Left ventricle myocardium inferior (tissue), 1 donor: ENCODE measurements at places on chromosomes 7 and 10. TPM values are rescaled to one million over a fixed set of nuclear protein-coding genes. Genes with fewer than 3 reads are reported as not detected.

- peaks cover 56% of the 10 kb centered on the region for H3K27me3 ChIP-seq
- no peak for DNase-seq
- H3K27ac ChIP-seq = no peak overlapping the region
- H3K4me3 ChIP-seq = no peak overlapping the region
- H3K36me3 ChIP-seq = no peaks in the 10 kb centered on the region
Observed at GRCh38 chr10:86083206-86083605, 283.4 kb downstream of the GRID1 start.

- H3K36me3 ChIP-seq = peaks cover 15% of the 10 kb centered on the region
- peak overlapping the region; percentile 85 for H3K4me3 ChIP-seq
- no peaks in the 10 kb centered on the region for H3K27me3 ChIP-seq
- DNase-seq = no peak
Observed at GRCh38 chr7:44045226-44046014, 918 bp downstream of the DBNL start.

The MUC3A gene
- 0.19 TPM for total RNA-seq

GRCh38 chr7:100642534-100642907 lies 1.2 kb upstream of the TFR2 start:
- H3K4me1 ChIP-seq = no peaks in the 10 kb centered on the region
- DNase-seq = no peak

DNA sequence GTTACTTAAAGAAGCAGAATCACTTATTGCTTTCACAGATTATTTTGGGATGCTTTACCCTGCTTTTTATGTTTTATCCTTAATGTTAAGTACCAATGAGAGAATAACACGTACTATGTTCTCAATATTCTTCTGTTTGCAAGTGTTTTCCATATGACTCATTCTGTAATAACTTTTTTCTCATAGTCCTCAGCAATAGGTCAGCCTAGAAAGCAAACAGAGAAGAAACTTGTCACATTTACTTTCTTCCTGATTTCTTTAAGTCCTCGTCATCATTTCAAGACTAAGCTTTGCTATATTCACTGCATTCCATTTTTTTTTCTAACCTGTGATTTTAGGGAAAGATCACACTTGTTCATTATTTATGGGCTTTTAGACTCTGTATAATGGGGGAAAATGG lies 6.8 kb upstream of the AGR2 start:
- H3K4me1 ChIP-seq = no peaks in the 10 kb centered on the region
- H3K27ac ChIP-seq = no peak overlapping the region

DNA sequence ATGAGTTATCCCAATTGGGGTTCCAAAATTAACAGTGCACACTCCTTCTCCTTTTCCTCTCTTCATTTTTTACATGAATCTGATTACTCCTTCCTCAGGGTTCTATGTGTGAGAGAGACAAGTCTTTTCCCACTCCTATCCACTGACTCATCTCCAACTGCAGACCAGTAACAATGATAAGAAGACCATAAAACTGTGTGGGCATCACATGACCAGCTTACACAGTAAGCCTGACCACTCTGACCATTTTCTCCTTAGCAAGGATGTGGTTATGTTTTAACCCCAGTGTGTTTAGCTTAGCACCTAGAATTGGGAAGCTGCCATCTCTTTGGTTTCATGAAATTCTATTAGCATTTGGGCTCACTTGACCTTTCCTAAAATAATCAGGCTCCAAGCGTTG lies 145.0 kb upstream of the CALCR start:
- no peaks in the 10 kb centered on the region for H3K36me3 ChIP-seq
- H3K27me3 ChIP-seq = no peaks in the 10 kb centered on the region
- H3K27ac ChIP-seq = no peak overlapping the region

GRCh38 chr7:33998476-33998875 lies 93.1 kb downstream of the BMPER start:
- H3K27me3 ChIP-seq = no peaks in the 10 kb centered on the region
- H3K27ac ChIP-seq = no peak overlapping the region
- no peaks in the 10 kb centered on the region for H3K4me1 ChIP-seq
- DNase-seq = no peak
- H3K4me3 ChIP-seq = no peak overlapping the region

DNA sequence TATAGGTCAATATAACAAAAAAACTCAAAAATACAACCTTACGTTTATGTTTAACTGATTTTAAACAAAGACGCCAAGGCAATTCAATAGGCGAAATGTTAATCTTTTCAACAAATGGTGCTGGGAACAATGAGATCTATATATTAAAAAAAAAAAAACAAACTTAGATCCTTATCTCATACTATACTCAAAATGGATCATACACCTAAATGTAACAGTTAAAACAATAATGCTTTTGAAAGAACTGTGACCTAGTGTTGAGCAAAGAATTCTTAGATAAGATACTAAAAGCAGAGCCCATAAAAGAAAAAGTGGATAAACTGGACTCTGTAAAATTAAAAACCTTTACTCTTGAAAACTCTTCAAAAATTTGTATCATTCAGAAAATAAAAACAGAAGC lies 8.6 kb downstream of the TMEM168 start:
- peaks cover 30% of the 10 kb centered on the region for H3K4me1 ChIP-seq
- H3K27ac ChIP-seq = no peak overlapping the region
- peaks cover 18% of the 10 kb centered on the region for H3K36me3 ChIP-seq
- DNase-seq = no peak
- no peaks in the 10 kb centered on the region for H3K27me3 ChIP-seq

The ASL gene
- 8.5 TPM for total RNA-seq

GRCh38 chr10:101625821-101626412 lies 37.8 kb downstream of the DPCD start:
- H3K36me3 ChIP-seq = peaks cover 35% of the 10 kb centered on the region
- no peaks in the 10 kb centered on the region for H3K27me3 ChIP-seq
- DNase-seq = no peak
- no peak overlapping the region for H3K27ac ChIP-seq
- H3K4me1 ChIP-seq = peaks cover 35% of the 10 kb centered on the region

DNA sequence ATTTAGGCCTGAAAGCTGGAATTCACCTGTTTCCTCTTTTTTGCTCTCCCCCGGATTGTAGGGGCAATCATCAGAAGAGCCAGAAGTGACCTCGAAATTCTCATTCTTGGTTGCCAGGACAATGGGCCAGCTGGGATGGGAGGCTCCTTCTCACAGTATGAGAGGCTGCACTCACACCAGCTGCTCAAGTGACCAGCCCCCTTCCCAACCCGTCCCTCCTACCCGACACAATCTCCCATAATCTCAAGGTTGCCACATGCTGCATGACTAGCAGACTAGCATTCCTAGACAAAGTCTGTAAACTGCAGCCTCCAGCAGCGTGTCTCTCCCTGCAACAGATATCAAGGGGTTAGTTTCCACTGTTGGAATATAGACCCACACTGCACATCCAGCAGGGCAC lies 110.3 kb downstream of the C1GALT1 start:
- H3K4me1 ChIP-seq = no peaks in the 10 kb centered on the region
- H3K4me3 ChIP-seq = no peak overlapping the region
- DNase-seq = no peak
- no peaks in the 10 kb centered on the region for H3K27me3 ChIP-seq

DNA sequence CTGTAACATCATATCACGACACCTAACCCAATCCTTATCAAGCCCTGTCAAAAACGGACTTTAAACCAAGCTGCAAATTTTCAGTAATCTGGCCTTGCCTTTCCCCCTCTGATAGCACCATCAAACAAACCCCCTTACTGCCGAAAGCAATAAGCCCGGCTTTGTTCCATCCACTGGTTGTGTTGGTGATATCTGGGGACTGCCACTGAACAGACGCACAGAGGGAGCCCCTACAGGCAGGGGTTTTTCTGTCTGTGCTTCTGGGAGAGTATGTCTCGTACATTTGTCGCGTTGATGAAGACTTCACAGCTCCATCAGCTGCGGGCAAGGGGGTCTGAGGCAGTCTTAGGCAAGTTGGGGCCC lies 550 bp upstream of the PLAU start:
- H3K4me3 ChIP-seq = peak overlapping the region; percentile 89
- peaks cover 27% of the 10 kb centered on the region for H3K27me3 ChIP-seq
- H3K36me3 ChIP-seq = peaks cover 5% of the 10 kb centered on the region
- H3K27ac ChIP-seq = peak overlapping the region; percentile 92
- peaks cover 96% of the 10 kb centered on the region for H3K4me1 ChIP-seq

The TUBB8 gene
- not detected for total RNA-seq

- H3K36me3 ChIP-seq = no peaks in the 10 kb centered on the region
- no peak overlapping the region for H3K27ac ChIP-seq
- DNase-seq = no peak
- no peaks in the 10 kb centered on the region for H3K27me3 ChIP-seq
- no peak overlapping the region for H3K4me3 ChIP-seq
Observed at GRCh38 chr10:14549496-14549895, 218.8 kb upstream of the FRMD4A start.

The TMEM273 gene
- 29.0 TPM for total RNA-seq

The NT5C3A gene
- total RNA-seq = 33.4 TPM

DNA sequence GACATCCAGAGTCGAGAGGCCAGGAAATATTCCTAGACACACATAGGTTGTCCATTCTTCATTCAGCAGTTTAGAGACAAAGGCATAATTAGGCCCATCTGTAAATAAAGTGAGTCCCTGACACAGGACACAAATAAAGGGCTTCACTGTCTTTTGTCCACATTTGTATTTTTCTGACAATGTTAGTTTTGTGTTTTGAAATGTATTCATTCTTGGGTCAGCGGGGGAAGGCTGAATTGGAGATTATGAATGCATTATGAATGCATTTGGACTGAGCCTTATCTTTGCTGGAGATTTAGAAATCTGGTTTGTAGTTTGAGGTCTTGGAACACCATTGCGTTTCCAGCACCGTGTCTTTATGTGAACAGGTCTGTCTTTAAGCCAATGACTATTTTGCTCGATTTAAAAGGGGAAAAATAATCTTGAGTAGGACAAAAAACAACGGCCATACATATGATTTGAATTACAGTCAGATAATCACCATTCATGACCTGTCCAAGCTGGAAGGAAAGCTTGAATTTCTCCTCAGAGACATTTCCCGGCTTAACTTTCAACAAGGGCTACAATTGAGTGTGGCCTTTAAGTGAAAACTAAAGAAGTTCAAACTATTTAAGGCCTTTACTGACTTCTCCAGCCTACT lies 334.8 kb downstream of the WDR11 start:
- peaks cover 12% of the 10 kb centered on the region for H3K27me3 ChIP-seq
- H3K4me3 ChIP-seq = no peak overlapping the region
- H3K4me1 ChIP-seq = no peaks in the 10 kb centered on the region
- H3K36me3 ChIP-seq = no peaks in the 10 kb centered on the region

GRCh38 chr7:20744954-20745446 lies 41.7 kb downstream of the SP8 start:
- no peaks in the 10 kb centered on the region for H3K36me3 ChIP-seq
- peaks cover 20% of the 10 kb centered on the region for H3K27me3 ChIP-seq
- no peak for DNase-seq

- no peaks in the 10 kb centered on the region for H3K27me3 ChIP-seq
- peaks cover 4% of the 10 kb centered on the region for H3K36me3 ChIP-seq
- H3K4me3 ChIP-seq = no peak overlapping the region
- peaks cover 16% of the 10 kb centered on the region for H3K4me1 ChIP-seq
- H3K27ac ChIP-seq = no peak overlapping the region
- DNase-seq = no peak
Observed at GRCh38 chr10:50477287-50478203, 146.2 kb downstream of the SGMS1 start.

GRCh38 chr7:148849393-148850098 lies 34.5 kb downstream of the EZH2 start:
- H3K27ac ChIP-seq = no peak overlapping the region
- H3K36me3 ChIP-seq = no peaks in the 10 kb centered on the region
- no peaks in the 10 kb centered on the region for H3K4me1 ChIP-seq
- no peak overlapping the region for H3K4me3 ChIP-seq
- no peak for DNase-seq
- H3K27me3 ChIP-seq = no peaks in the 10 kb centered on the region

The RBP3 gene
- not detected for total RNA-seq

- no peak overlapping the region for H3K4me3 ChIP-seq
- H3K27me3 ChIP-seq = peaks cover 65% of the 10 kb centered on the region
- DNase-seq = no peak
- no peaks in the 10 kb centered on the region for H3K36me3 ChIP-seq
- H3K27ac ChIP-seq = no peak overlapping the region
- H3K4me1 ChIP-seq = no peaks in the 10 kb centered on the region
Observed at GRCh38 chr7:131929632-131930031, 373.2 kb upstream of the PODXL start.

GRCh38 chr10:103479135-103479534 lies at the start of gene CALHM3:
TSS of gene CALHM3 (minus strand) at chr10:103479240. CDS start at chr10:103479032, 208 bp downstream.
- H3K27me3 ChIP-seq = peaks cover 17% of the 10 kb centered on the region
- no peak for DNase-seq
- H3K4me3 ChIP-seq = no peak within 1 kb of the TSS
- peaks cover 7% of the 10 kb centered on the region for H3K4me1 ChIP-seq
- H3K36me3 ChIP-seq = no peaks in the 10 kb centered on the region
- no peak within 1 kb of the TSS for H3K27ac ChIP-seq

DNA sequence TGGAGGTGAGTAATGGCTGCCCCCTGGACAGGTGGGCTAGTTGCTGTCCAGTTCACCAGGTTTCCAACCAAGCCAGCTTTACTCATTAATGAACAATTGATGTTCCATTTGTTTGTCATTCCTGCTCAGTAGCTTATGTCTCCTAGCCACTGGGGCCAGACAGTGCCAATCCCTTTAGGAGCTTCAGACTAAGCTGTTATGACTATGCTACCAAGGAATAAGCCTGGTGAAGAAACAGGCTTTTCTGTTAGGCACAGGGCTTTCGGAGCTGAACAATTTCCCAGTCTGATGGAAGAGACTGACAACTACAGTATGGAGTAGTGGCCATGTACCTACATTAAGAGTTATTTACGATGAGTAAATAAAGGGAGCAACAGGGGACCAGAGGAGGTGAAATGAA lies 2.1 kb upstream of the FMC1 start:
- no peak overlapping the region for H3K4me3 ChIP-seq
- no peak for DNase-seq
- peaks cover 31% of the 10 kb centered on the region for H3K4me1 ChIP-seq
- H3K27me3 ChIP-seq = no peaks in the 10 kb centered on the region

The AKR1D1 gene
- total RNA-seq = not detected

DNA sequence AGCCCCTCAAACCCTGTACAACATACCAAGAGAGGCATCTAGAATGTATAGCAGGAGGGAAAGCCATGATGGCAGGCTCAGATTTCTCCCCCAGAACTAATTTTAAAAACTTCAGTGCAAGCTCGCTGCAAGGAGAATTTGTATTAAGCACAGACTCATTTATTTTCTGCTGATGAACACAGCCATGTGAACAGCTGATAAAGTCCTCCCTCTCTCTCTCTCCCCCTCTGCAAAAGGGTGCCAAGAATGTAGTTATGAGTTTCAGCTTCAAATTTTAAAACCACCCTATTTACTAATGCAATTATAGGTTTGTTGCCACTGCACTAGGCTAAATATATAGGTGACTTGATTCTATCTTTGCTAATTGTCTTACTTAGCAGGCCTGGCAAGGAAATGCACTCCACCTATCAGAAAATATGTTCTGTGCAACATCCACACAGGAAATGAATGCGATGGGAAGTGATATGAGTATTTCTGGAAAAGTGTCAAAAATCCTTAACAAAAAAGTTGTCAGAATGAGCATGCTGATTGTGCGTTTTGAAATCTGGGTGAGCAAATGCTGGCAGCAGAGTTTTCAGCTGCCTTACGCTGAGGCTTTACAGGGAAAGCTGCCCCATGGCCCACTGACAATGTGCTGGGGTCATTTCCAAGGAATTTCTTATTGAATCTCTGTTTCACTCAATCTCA lies 43.4 kb upstream of the GHITM start:
- H3K36me3 ChIP-seq = no peaks in the 10 kb centered on the region
- peaks cover 5% of the 10 kb centered on the region for H3K27me3 ChIP-seq
- peak; percentile 29 for DNase-seq
- peaks cover 18% of the 10 kb centered on the region for H3K4me1 ChIP-seq

The KIAA1217 gene
- 30.2 TPM for total RNA-seq

The OR2A42 gene
- total RNA-seq = not detected

- H3K27ac ChIP-seq = no peak overlapping the region
- H3K27me3 ChIP-seq = no peaks in the 10 kb centered on the region
- DNase-seq = no peak
- H3K4me1 ChIP-seq = no peaks in the 10 kb centered on the region
- no peaks in the 10 kb centered on the region for H3K36me3 ChIP-seq
Observed at GRCh38 chr7:141191277-141191676, 117.4 kb downstream of the TMEM178B start.
